ENCODE measurements at places on chromosomes 3 and 15.

DNA sequence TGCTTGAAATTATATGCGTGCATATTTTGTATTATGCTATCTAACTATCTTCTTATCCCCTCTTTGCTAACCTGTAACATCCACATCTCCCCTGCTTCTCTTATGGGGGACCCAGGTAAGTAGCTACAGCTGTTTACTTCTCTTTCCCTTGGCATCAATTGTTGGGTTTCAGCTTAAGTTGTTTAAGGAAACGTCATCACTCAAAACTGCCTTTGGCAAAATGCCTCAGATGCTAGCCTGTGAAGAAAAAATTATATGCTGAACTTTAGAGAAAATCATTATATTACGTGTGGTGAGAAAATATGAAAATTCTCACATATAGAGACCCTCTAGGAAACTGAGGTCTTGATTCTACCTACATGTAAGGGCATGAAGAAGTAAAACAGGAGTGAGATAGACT lies 447.0 kb upstream of the NECTIN3 start:
- no peak for DNase-seq

DNA sequence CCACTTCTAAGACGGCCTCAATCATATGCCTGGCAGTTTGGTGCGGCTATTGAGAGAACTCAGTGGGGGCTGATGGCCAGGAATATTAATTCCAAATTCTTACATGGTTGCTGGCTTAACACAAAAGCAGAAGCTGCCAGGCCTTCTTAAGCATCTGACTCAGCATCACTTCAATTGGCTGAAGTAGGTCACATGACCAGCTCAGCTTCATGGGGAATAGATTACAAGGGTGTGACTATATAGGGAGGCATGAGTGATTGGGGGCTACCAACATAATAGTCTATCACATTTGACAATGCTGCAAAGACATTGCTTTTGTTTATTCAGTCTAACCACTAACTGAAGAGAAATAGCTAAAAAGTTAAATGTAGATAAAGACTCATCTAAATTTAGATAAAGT lies 101.6 kb upstream of the ANKRD28 start:
- DNase-seq, result peak; percentile 72

- DNase-seq, result no peak
Observed at GRCh38 chr3:27718459-27718858, 3.7 kb downstream of the EOMES start.

- DNase-seq, result peak; percentile 36
Observed at GRCh38 chr3:128698211-128699047, 27.6 kb upstream of the RAB7A start.

Data from hematopoietic multipotent progenitor cell treated with erythropoietin and hydrocortisone succinate and interleukin-3 and kit ligand, for 8 days (in vitro differentiated cells).